Fibroblast of villous mesenchyme (primary cell): ENCODE measurements at places on chromosomes 6 and 20.

DNA sequence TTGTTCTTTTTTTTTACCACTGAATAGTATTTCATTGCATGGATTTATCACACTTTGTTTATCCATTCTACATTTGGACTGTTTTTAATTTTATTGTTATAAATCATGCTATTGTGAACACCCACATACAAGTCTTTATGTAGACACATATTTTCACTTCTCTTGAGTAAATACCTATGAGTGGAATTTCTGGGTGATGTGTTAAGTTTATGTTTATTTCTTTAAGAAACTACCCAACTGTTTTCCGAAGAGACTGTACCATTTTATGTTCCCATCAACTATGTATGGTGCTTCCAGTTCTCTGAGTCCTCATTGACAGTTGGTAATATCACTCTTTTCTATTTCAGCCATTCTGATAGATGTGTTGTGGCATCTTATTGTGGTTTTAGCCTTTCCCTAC, 54.0 kb downstream of the RIN2 start:
- DNase-seq: peak; percentile 58

GRCh38 chr20:43981540-43981939, 66.9 kb downstream of the TOX2 start:
- no peak for DNase-seq

DNA sequence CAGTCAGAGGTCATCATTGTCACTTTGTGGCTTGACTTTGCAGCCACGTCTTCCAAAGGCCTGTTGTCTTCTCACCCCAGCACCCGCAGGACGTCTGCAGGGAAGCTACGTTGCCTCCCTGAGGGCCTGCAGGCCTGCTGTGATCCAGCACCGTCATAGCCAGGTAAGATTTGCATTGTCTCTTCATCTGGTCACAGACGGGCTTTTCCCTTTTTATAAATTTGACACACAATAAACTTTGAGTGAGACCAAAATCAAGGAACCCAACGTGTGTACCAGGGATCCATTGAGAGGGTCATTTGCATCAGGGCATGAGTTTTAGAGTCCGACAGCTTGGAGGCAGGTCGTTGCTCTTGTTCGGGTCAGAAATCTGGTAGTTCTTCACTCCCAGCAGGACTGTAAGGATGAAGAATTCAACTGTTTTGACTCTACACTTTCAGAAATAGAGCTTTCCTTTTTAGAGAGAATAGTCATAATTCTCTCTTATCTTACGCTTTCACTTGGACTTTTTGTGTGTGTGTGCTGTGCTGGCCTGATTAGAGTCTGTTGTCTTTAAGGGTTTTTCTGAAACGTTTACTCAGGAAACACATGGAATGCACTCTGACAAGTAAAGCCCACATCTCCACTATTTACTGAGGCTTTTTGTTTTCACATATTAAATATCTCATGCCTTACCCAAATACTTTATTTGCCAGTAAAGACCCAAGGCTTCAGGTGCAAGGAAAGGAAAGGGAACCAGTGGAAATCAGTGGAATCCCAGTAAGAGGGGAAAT, 177.2 kb upstream of the TAB2 start:
- DNase-seq: no peak

GRCh38 chr6:98905759-98906158, 42.0 kb downstream of the FBXL4 start:
- DNase-seq: no peak

DNA sequence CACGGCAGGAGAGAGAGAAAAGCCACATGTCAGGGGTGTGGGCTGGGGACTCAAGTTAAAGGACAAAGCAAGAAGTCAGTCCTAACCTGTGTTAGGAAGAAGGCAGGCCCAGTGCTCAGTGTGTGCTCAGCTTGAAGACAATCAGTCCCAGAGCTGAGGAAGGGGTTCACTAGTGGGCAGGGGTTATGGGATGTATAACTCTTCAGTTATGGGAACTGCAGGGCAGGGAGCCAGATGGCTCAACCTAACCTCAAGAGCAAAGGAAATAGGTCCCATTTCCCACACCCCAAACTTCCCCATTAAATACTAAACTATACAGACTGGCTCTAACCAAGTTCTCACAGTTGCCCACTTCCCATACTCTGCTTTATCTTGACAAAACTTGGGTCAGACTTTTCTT, 7.4 kb upstream of the SSTR4 start:
- DNase-seq: no peak

DNA sequence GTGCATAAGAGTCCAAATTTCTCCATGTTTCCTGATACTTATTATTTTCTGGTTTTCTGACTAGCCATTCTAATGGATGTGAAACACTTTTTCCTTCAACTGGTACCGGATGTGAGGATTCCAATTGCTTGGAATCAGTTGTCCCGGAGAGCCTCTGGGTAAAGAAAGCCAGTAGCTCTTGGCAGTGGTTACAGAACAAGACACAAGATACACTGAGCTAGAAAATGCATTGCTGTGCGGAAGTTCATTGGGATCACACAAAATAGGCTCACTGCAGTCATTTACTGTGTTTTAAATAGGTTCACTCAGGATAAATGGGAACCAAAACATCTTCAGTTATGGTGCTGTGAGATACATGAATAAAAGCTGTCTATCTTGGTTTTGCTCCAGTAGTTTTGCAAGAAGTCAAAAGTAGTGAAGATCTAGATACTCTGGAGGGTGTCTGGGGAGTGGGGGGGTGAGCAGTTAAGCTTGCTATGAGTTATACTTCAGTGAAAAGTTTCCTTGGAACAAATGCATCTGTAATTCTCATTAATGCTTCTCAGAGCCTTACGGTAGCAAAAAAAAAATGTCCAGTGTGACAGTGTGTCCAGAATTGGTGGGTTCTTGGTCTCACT, 54.4 kb upstream of the RNF182 start:
- DNase-seq: no peak

DNA sequence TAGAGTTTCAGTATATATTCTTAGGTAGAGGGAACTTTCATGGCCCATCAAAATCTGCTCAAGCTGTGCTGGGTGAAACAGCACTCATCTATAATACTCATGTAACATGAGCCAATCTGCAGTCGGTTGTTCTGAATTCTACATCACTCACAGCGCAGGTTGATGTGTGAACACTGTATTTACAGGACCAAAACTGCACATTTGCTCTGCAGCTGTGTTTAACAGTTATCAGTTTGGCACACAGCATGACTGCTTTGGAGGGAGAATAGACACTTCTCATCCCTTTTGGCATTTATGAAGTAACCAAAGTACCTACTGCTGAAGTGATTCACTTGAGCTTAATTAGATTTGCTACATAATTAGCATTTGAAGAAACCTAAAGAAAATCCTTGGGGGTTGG, 225.1 kb downstream of the BCKDHB start:
- DNase-seq: no peak

GRCh38 chr20:57619051-57619831, 985 bp downstream of the ZBP1 start:
- DNase-seq: no peak

DNA sequence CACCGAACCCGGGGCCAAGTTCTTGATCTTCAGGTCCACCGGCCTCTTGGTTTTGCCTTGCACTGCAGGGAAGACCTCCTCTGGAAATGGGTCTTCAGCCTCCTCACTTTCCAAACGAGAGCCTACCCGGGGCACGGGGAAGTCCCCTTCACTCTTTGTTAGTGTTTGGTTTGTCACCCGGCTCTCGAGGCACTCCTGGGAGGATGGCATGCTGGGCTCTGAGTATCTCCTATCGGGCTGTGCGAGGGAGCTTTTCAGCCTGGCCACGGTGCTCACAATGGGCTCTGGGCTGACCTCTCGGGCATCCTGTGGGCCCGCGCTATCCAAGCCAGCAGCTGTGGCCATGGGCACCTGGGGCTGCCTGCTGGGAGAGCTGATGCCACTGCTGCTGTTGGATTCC, 8.1 kb downstream of the TAGAP start:
- no peak for DNase-seq

- peak; percentile 10 for DNase-seq
Observed at GRCh38 chr6:147549531-147549930, 41.0 kb downstream of the SAMD5 start.

- peak; percentile 48 for DNase-seq
Observed at GRCh38 chr6:151254451-151255081, 14.8 kb downstream of the AKAP12 start.

DNA sequence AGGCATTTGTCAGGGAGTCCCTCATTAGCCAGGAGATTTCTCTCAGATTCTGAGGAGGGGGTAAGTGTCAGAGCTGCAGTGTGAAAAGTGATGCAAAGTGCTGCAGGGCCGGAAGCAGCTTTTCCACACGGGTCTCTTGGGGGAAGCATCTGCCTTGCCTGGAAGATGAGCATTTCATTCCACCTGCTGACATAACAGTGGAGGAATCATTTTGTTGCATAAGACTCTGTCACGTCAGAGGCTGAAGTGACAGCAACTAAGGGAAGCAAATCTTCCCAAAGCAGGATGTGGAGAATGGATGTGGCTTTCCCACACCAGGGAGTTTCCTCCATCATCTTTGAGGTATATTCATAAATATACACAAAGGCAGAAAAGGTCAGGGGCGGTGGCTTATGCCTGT, 22.8 kb downstream of the DCBLD1 start:
- DNase-seq: peak; percentile 72

DNA sequence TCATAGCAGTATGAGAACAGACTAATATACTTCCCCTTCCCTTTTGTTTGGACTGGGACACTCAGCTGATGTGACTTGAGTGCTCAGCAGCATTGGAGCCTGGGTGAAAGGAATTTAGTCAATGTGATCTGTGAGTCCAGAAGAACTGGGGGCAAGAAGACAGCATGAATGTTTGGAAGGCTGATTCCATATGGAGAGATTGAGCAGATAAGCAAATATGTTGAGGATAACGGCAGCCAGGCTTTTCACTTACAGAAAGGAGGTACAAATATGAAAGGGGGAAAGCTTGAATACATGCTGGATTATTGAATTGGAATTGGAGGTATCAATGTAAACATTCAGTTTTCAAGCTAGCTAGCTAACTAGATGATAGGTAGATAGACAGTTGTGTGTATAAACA, 37.8 kb upstream of the SMAP1 start:
- no peak for DNase-seq

DNA sequence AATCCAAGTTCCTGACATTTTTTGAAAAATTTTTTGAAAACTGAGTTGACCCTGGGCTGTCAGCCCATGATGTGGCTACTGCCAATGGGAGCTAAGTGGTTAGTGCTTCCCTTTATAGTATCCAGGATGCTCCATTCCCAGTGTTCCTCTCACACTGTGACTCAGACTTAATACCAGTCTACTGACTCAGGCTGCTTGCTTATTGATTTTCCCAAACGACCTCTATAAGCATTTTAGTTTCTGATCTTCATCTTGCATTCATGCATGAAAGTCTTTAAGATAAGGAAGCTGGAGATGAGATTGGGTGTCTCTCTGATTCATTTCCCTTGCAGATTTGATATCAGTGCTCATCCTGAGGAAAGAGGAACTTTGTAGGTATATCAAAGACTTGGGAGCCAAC, 560.0 kb downstream of the TBC1D32 start:
- DNase-seq: no peak
